Ureter (tissue), 1 donor: ENCODE measurements at places on chromosomes 6 and 20. TPM values are rescaled to one million over a fixed set of nuclear protein-coding genes. Genes with fewer than 3 reads are reported as not detected.

GGT7 gene
- 27.3 TPM for total RNA-seq

CLPSL1 gene
- total RNA-seq = not detected

SLC22A7 gene
- total RNA-seq = not detected

HLA-DQA1 gene
- 30.1 TPM for total RNA-seq

OOEP gene
- total RNA-seq = not detected

ANKRD66 gene
- not detected for total RNA-seq

DNA sequence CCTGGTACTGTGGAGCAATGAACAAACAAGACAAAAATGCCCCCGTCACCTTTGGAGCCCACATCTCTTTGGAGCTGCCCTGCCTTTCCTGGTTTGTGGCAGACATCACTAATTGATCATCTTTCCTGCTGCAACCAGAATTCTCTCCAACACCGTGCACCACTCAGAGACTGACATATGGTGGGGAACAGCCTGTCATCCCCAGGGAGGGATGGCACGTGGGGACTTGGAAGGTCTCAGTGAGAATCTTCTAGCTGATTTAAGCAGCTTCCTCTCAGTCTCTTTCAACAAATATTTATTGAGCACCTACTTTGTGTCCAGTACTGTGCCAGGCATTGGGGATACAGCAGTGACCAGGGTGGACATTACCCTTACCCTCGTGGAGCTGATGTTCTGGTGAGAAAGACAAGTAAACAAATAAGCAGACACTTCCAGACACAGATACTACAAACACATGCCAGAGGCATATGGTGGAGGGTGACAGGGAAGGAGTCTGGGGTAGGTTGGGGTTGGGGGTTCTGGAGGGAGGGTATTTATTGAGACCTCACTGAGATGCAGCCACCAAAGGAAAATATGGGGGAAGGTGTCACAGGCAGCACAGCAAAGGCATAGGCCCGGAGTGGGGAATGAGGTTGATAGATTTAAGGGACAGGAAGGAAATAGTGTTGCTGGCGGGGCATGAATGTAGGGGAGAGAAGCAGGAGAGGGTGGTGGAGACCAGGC lies 82.3 kb downstream of the CEBPB start:
- no peak for DNase-seq

GRCh38 chr6:28002161-28002560 lies 45.1 kb downstream of the OR2B6 start:
- no peak for DNase-seq

DNA sequence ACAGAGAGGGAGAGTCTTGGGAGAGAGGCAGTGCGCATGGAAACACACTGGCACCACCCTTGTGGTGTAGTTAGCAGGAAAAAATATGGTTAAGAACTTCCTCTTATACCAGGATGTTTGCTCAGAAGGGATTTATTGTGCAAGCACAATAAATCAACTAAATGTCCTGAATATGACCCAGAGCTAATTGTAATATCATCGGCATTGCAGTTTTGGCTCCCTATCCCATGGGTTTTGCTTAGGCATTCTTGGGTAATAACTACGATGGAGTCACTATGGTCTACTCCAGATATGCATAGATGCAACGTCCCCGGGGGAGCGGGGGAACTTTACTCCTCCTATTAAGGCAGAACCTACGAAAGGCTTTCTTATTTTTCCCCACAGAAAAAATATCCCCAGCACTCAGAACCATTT lies 751.6 kb downstream of the EYS start:
- DNase-seq = no peak

- DNase-seq = peak; percentile 86
Observed at GRCh38 chr20:41003143-41003935, 25.3 kb upstream of the TOP1 start.

GRCh38 chr6:142927904-142928303 lies 17.1 kb downstream of the HIVEP2 start:
- no peak for DNase-seq

DNA sequence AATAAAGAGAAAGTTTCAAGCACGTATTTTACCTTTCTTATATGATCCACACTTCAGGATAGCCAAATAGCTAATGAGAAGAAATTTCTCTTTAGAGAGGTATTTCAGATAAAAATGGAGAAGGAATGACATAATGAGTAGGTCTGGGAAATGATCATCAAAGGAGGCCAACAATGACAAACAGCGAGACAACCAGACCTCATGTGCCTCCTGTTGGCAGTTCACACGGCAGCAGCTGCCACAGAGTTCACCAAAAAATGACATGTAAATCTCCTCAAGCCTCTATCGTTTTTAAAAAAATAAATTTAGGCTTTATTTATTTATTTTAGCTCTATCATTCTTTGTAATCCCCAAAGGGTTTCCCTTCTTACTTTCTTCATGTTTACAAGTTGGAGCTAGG lies 47.7 kb downstream of the SLC2A12 start:
- DNase-seq = no peak

GRCh38 chr6:35267446-35267845 lies 7.9 kb downstream of the ZNF76 start:
- DNase-seq = no peak

DNA sequence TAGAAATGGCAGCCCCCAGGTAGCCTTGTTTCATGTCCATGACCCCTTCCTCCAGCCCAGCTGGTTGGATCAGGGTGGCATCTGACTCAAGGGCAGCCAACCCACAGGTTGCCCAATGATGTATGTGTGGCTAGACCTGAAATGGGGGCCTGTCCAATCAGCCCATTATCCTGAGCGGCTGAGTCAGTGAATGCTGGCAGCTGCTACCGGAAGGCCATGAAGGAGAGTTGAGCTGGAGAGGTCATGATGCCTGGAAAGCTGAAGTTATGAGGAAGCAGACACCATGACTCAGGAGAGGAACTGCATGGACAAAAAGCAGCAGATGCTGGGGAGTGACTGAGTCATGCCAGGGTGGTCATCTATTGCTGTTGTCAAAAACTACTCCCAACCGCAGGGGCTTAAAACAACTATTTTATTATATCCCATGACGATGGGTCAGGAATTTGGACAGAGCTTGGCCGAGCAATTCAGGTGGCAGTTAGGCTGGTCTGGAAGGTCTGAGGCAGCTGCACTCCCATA lies 67.3 kb downstream of the MDGA1 start:
- peak; percentile 81 for DNase-seq

- DNase-seq = no peak
Observed at GRCh38 chr6:75081921-75082320, 123.9 kb downstream of the COL12A1 start.

DNA sequence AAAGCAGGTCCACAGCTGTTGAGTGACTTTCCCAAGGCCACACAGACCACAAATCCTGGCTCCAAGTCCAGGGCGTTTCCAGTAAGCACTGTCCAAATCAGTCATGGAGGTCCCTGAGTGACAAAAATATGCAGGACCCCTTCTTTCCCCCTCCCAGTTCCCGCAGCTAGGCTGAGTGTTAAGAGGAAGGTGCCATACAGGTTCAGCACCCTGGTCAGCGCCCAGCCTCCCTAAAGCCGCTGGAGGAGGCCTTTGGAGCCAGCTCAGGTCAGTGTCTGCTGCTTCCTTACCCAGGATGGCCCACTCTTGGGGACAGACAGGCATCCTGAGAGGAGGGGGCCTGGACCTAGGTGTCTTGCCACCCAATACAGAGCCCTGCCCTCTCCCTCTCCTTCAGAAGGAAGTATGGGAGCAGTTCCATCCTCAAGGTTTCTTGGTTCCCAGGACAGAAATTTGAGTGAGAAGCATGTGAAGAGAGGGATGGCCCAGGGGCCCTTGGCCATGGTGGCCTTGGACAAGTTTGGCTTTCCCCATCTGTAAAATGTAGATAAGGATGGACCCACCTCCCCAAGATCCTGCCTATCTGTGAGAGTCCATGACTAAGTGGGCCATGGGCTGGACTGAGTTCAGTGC lies 13.2 kb downstream of the TMEM74B start:
- DNase-seq = no peak

DNA sequence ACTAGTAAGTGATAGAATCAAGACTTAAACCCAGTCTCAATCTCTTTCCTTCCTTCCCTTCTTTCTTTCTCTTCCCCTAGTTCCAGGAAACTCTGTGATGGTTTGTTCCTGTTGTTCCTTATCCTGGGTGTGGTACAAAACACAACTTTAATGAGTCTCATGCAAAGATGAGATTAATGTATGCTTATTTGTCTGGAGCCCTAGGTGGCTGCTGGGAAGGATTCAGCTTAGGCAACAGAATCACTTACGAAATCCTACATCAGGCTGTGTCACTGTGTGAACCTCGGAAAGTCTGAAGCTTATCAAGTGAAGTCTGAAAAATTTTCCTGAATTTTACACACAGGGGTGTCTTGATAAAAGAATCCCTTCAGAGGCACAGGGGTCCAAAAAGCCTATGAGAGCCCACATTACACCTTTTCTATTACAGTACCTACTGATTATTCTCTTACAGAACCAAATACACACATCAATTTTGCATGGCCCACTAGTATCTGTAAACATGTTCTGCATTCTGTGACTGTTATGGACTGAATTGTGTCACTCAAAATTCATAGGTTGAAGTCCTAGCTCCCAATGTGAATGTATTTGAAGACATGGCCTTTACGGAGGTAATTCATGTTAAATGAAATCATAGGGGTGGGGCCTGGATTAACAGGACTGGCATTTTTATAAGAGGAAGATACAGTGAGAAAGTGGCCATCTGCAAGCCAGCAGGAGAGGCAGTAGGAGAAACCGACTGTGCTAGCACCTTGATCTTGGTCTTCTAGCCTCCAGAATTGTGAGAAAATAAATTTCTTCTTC lies 144.7 kb downstream of the MYB start:
- no peak for DNase-seq
